Fibroblast of the aortic adventitia (primary cell): ENCODE measurements at places on chromosomes 1 and 21.
A peak's percentile ranks its signal among the peaks of the same experiment; 100 is the strongest.

GRCh38 chr1:25018110-25018735, 88.1 kb upstream of the RUNX3 start:
- no peak for DNase-seq

- DNase-seq = no peak
These were observed 79.5 kb downstream of the PCNX2 start for GRCh38 chr1:233216009-233216408.

- DNase-seq = peak; percentile 87
These were observed 137.1 kb downstream of the CAMTA1 start for GRCh38 chr1:6922096-6922931.

DNA sequence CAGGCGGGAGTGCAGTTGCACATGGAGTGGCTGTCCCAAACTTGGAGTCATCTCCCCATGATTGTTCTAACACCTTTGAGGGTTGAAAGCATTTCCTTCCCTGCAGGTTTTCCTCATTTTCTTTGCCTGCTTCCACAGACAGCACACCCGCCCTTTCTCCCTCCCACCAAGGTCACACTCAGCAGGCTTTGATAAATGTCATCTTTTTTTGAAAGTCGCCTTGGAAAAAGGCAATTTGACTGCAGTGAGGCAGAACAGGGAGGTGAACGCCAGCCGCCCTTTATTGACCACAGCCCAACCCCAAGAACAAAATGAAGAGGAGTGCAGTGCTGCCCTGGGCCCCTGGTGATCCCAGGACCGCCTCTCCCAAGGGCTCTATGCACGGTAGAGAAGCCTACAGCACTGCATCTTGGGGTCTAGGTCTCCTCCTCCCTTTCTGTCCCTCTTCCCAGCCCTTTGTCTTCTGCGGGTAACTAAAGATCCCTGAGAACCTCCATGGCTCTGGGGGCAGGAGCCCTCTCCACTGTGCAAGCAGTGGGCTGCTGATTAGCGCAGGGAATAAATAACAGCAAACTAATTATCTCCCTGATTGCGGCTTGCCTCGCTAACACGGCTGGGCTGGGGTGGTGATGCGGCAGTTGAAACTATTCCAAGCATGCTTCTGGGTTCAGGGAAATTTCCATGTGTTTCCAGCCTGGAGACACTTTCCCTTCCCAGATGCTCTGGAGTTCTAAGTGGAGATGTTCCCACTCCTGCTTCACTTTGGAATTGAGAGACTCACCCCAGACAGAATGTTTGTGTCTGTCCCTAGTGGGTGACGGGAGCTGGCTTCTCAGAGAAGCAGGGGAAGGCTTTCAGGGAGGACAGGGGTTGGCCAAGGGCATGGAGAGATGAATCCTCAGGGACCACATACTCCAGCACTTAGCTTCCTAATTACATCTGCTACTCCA, 11.8 kb upstream of the AMIGO1 start:
- DNase-seq = no peak

DNA sequence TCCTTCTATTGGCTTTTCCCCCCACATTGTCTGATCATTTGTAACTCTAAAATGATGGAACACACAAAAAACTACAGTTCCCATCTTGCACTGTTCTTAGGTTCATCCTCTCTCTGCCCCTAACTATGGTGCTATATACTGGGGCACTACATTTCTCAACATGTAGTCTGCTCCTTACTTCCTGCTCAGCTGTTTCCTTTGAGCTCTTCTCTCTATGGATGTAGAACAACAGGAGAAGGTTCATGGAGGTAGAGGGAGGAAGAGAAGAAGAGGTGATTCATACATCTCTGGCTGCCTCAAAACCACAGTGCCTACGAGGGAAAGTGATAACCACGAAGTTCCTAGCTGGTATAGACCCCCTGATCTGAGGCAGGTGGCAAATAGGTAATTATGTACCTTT, 7.0 kb upstream of the C1orf146 start:
- DNase-seq = no peak

- no peak for DNase-seq
These were observed at the start of gene LEFTY2 for GRCh38 chr1:225941187-225941941. TSS of gene LEFTY2 (minus strand) at chr1:225941220. CDS start at chr1:225941140, 80 bp downstream.

- DNase-seq = no peak
These were observed 40.8 kb upstream of the FCER1A start for GRCh38 chr1:159261311-159261710.

GRCh38 chr1:27968692-27969091, 8.9 kb downstream of the XKR8 start:
- peak; percentile 93 for DNase-seq

DNA sequence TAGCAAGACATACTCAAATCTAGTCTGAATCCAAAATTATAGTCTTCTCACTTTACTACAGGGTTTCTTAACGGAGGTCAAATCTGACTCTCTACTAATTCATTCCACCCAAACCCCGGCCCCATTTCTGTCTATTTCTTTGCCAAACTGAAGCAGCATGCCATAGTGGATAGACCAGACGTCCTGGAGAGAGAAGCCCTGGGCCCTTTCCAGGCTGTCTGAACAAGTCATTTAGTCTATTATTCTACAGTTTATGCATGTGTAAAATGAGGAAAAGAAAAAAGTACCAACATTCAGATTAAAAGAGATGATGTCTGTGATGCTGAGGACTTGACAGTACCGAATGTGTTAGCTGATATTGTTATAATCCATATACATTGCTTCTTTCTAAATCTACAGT, 95.0 kb downstream of the GDAP2 start:
- no peak for DNase-seq

DNA sequence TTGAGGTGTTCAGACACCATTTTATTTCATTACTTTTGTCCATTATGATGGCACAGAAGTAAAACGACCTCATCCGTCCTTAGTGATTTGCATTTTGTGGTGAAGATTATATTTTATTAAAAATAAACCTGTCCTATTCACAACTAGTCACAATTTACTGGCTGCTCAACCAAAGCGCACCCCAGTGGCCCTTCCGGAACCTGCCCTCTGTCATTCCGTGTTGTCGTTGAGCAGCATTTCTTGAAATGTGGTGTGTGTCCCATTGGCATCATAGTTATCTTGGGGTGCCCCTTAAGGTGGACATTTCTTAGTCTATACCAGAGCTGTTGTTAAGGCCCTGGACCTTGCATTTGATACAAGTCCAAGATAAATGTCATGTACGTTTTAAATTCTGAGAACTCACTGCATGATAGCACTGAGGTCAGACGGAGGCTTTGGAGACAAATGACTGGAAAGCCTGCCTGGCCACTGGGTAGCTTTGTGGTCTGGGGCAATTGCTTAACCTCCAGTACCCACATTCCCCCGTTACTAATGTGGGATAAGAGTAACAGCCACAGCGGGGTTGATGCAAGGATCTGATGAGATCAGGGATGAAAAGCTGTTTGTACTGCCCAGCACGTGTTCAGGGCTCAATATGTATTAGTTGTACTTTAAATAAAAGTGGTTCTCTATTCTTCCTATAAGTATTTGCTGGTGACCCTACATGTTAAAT, 36.2 kb downstream of the BACH1 start:
- DNase-seq = peak; percentile 67

GRCh38 chr1:81844477-81844876, 43.7 kb downstream of the ADGRL2 start:
- no peak for DNase-seq

GRCh38 chr1:77794550-77794949, 15.1 kb downstream of the MIGA1 start:
- no peak for DNase-seq

GRCh38 chr1:210750468-210750867, 383.5 kb downstream of the KCNH1 start:
- no peak for DNase-seq

DNA sequence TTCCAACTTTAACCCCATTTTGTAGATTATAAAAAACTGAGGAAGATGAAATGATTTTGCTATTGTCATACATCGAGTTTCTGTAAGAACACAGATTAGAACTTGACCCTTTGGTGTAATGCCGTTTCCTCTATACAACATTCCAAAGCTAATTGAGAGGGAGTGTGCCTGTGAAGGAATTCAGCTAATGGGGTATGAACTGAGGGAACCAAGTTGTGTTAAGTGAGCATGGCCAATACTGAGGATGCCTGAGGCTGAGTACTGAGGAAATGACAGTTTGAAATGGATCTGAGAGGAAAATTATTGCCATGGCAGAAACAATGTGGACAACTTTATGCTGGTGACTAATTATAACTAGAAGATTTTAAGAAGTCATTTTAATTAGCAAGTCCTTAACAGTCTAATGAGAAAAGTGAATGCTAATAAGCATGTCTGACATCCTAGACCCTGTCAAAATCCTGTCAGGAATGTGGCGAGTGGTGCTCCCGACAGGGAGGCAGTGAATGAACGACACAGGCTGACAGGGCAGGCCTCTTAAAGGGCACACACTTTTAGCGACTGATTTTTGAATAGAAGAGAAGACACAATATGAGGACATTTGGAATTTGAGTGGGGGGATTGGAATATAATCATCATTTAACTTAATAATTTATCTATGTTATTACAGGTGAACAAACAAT, 262.5 kb downstream of the HLX start:
- DNase-seq = no peak

GRCh38 chr1:7447093-7447492, 324.0 kb upstream of the VAMP3 start:
- DNase-seq = no peak

- no peak for DNase-seq
These were observed 89.8 kb downstream of the AJAP1 start for GRCh38 chr1:4743978-4744750.
